Activated naive CD4-positive, alpha-beta T cell treated with anti-CD3 and anti-CD28 coated beads, Interleukin-2, amount 50 U/mL, for 16 hours (primary cell): ENCODE measurements at places on chromosomes 2 and 18.

DNA sequence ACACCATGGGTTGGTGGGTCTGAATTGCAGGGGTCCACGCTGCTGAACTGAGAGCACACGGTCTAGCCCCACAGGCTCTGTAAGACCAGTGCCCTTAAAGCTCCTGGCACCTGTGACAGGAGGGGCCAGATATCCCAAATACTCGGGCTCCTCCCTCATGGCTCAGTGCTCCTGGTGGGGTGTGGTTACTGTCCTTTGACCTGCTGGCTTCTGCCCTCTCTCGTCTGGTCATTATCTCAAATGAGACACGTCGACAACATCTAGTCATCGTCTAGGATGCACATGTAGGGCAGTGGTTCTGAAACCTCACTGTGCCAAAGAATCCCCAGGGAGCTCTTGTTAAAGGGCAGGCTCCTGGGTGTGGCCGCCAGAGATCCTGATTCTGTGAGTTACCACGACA lies 258.4 kb downstream of the LOXHD1 start:
- DNase-seq: no peak

DNA sequence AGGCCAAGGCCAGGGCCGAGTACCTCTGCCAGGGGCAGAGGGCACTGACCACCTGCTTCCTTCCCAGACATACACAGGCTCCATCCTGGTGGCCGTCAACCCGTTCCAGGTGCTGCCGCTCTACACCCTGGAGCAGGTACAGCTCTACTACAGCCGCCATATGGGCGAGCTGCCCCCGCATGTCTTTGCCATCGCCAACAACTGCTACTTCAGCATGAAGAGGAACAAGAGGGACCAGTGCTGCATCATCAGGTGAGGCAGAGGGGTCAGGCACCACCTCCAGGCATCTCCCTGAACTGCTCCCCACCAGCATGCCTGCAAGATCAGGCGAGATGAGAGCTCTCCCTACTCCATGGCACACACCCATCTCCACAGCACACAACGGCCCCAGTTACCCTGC lies 31.1 kb downstream of the MYO7B start:
- DNase-seq: no peak

DNA sequence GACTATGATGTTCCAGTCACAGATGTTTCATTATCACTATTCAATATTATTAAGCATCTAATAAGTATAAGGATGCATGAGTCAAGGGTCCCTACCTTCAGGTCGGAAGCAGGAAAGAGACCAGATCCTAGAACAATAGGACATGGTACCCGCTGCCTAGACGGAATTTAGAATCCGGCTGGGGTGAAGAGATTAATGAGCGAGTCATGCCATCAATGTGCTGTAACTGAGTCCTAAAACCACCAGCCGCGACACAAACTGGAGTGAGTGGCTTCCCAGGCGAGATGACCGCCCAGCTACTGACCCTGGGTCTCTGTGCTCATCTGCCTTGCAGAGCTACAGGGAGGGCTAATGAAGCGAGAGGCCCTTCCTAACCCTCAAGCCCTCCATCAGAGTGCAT lies 73.6 kb downstream of the DNMT3A start:
- DNase-seq: no peak

- DNase-seq: peak; percentile 15
Observed at GRCh38 chr2:69741229-69741574, 732 bp upstream of the ANXA4 start.

GRCh38 chr2:181459621-181460021 lies 2.4 kb downstream of the ITGA4 start:
- DNase-seq: no peak

GRCh38 chr2:222452422-222452950 lies 28.1 kb downstream of the SGPP2 start:
- no peak for DNase-seq

DNA sequence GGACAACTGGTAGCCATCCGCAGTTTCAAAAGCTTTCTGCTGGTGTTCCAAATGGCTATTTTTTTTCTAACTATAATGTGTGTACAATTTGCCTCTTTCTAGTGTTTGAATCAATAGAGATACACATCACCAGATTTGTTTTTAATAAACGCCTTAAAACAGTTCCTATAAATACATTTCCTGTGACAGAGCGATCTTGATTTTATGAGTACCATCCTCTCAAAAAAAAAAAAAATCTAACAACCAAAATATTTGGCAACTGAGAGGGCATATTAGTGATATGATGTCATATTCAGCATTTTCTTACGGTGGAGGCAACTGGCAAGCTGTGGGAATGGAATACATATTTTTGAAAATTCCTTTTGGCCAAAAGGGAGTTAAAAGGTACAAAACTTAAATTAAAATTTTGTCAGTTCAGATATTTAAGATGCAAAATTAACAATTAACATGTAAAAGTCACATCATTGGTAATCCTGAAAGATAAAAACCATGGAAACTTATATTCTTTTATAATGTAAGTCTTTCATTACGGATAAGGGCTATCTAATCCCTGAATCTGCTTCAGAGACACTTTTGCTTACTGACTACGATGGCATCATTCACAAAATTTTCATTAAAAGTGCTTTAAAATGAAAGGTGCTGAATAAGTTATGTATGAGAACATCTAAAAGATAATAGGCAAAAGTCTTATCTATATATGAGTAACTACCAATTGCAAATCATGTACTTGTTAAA lies 268.4 kb downstream of the TCF4 start:
- DNase-seq: no peak
